ENCODE measurements at places on chromosomes 16 and 17. TPM values are rescaled to one million over a fixed set of nuclear protein-coding genes. Genes with fewer than 3 reads are reported as not detected.

DNA sequence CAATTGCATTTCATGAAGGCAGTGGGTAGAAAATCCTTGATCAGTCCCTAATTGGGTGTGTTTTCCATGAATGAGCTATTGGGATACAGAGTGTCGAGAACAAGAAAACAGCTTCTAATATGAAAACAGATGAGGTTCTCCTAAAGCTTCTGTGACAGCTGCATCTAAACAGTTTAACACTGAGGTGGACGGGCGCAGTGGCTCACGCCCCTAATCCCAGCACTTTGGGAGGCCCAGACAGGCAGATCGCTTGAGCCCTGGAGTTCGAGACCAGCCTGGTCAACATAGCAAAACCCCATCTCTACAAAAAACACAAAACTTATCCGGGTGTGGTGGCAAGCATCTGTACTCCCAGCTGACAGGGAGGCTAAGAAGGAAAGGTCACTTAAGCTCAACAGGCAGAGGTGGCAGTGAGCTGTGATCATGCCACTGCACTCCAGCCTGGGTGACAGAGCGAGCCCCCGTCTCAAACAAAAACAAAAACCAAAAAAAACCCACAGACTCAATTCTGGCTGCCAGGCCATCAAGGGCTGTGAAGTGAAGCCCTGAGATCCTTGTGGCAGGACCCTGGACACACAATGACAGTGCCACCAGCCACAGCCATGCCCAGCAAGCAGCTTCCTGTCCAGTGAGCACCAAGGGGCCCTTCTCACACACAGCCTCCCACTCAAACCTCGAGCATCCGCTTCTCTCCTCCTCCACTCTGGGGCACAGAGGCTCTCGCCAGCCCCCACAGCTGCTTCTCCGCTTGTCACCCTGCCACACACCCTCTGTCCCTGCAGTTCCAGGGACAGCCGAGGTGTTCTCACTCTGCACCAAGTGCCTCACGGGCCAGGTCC, 44.0 kb downstream of the ANKRD11 start:
- no peak for DNase-seq

GRCh38 chr17:68400404-68400735, 56.9 kb downstream of the WIPI1 start:
- DNase-seq: no peak

DNA sequence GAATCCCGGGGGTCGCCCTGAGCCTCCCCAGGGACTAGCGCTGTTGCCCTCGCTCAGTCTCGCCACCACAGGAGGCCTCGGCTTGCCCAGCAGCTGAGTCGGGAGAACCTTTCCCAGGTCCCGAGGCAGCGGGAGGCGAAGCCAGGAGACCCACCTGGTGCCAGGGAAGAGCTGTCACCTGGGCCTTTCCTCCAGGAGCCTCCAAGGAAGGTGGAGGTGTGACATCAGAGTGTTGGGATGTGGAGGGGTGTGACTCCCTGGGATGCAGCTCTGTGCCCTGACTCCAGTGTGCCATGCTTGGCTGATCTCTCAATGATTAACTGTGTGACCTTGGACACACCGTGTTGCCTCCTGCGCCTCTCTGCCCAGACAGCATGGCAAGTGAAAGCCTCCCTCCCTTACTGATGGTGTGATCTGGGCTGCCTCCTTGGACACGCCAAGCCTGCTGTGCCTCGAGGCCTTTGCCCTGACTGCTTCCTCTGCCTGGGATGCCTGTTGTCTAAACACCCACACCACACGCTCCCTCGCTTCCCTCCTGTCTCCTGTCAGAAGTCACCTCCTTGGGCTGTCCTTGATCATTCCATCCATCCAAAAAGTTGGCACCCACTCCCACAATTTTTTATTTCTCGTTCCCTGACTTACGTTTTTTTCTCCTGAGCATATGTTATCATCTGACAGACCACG, 88.0 kb downstream of the CMIP start:
- DNase-seq: no peak

DNA sequence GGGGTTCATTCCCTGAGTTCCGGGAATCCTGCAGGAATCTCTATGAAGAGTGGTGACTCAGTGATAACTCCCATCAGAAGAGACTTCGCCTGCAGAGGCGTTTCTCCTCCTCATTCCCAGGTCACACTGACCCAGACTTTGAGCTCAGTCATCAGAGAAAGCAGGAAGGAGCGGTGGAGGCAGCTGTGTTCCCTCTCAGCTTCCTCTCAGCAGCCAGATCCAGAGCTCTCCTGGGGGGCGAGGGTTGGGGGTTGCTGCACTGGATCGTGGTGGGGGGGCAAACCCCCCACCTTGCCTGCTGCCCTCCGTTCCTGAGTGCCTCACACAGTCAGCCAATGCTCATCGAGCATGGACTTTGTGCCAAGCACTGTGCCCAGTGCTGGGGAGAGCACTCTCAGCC, 271.2 kb downstream of the CBLN1 start:
- no peak for DNase-seq

DNA sequence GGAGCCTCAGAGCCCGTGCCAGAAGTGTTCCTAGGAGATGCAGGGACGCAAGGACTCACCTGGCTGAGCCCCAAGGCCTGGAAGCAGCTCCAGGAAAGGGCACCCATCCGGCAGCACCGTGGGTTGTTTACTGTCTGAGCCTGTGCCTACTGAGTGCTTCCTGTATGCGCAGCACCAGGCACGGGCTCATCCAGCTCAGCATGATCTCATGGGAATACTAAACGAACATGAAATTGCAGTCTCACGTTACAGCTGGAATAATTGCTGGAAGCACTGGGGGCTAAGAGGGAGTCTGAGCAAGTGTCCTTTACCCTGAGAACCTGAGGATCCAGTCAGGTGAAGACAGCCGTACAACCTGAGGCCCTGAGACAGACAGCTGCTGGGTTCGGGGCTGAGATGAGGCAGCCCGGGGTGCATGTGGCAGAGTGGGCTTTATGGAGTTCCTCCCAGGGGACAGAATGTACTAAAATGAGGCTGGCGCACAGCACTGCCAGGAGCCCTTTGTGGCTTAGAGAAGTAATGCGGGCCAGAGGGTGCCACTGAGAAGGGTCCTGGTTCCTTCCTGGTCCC, 5.4 kb downstream of the CTRL start:
- DNase-seq: peak; percentile 88

- no peak for DNase-seq
Observed at GRCh38 chr17:18974407-18975149, 22.6 kb downstream of the SLC5A10 start.

Gene C1QTNF8
- not detected for total RNA-seq

Gene PIGL
- 11.8 TPM for total RNA-seq

Data from dermis microvascular lymphatic vessel endothelial cell (primary cell).